SJCRH30 (cell line): ENCODE measurements at places on chromosomes 7 and 10.

DNA sequence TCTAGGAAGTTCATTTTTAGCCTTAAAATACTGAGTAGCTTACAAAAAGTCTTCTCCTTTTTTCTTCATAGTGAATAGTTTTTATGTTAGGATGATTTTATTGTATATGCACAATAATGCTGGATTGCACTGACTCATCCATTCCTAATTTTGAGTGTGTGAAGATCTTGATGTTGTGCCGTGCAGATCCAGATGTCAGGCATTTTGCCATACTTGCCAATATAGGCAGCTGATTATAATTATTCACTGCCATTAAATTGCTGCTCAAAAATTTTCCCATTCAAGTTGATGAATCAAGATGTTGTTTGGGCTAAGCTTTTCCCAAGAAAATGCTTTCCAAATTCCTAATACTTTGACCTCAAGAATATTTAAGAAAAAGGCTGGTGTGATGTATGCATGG is 218.3 kb downstream of the AHR start:
- DNase-seq = no peak

- no peaks in the 10 kb centered on the region for H3K36me3 ChIP-seq
- H3K27ac ChIP-seq = no peak overlapping the region
- DNase-seq = no peak
- no peak overlapping the region for H3K4me3 ChIP-seq
Observed at GRCh38 chr10:131184503-131184902, 127.0 kb downstream of the TCERG1L start.

DNA sequence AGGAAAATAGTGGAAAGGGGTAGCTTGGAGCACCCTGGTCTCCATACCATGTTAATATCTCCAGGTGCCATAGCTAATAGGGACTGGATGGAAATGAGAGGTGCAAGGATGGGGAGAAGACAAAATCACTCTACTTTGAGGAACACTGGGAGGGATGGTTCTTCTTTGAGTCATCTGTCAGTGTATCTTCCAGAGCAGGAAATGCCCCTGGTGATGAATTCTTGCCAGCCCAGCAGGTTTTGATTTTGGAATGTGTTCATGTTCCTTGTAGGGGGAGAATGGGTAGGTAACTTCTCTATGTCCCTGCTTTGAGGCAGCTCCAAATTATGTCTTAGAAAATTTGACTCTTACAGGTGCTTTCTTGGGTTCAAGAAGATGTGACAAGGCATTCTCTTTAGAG is 177.0 kb upstream of the GLI3 start:
- no peak for DNase-seq
- H3K27ac ChIP-seq = no peak overlapping the region
- no peaks in the 10 kb centered on the region for H3K36me3 ChIP-seq
- no peaks in the 10 kb centered on the region for H3K4me1 ChIP-seq

- H3K4me3 ChIP-seq = no peak overlapping the region
- H3K36me3 ChIP-seq = no peaks in the 10 kb centered on the region
- no peak for DNase-seq
- no peak overlapping the region for H3K27ac ChIP-seq
Observed at GRCh38 chr7:34208878-34209621, 303.7 kb downstream of the BMPER start.

- H3K4me3 ChIP-seq = no peak overlapping the region
- H3K4me1 ChIP-seq = no peaks in the 10 kb centered on the region
- H3K27me3 ChIP-seq = no peaks in the 10 kb centered on the region
Observed at GRCh38 chr7:39550411-39550810, 15.8 kb upstream of the YAE1 start.

- no peaks in the 10 kb centered on the region for H3K36me3 ChIP-seq
- H3K4me3 ChIP-seq = no peak overlapping the region
- no peak overlapping the region for H3K27ac ChIP-seq
- no peaks in the 10 kb centered on the region for H3K27me3 ChIP-seq
Observed at GRCh38 chr7:149875396-149875795, 1.6 kb downstream of the ATP6V0E2 start.

DNA sequence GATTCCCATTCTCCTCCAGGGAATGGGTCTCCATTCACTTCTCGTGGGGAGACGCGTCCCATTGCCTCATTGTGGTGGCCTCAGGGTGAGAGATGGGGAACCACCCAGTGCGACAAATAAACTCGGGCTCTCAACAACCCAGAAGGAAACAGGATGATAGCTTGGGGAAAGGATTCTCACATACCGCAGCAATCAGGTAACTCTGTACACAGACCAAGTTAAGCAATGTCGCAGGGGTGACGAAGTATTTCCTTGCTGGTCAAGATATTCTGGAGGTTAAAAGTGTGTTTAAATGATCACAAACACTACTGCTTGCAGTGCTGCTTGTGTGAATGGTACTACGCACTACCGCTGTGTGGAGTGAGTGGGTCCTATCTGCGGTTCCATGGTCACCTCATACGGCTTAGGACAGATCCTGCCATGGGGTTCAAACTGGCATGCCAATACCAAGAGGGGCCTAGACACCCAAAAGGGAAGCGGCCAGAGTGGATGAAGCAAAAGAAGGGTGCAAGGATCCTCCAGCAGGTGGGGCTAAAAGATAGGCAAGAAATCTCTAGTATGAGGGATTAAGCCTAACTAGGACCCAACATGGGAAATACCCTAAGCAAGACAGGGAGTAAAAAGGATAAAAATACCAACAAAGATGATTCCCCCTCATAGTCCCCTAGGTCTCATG is 143.8 kb upstream of the TMEM106B start:
- no peaks in the 10 kb centered on the region for H3K27me3 ChIP-seq
- no peaks in the 10 kb centered on the region for H3K4me1 ChIP-seq
- H3K4me3 ChIP-seq = no peak overlapping the region
- DNase-seq = peak; percentile 47

DNA sequence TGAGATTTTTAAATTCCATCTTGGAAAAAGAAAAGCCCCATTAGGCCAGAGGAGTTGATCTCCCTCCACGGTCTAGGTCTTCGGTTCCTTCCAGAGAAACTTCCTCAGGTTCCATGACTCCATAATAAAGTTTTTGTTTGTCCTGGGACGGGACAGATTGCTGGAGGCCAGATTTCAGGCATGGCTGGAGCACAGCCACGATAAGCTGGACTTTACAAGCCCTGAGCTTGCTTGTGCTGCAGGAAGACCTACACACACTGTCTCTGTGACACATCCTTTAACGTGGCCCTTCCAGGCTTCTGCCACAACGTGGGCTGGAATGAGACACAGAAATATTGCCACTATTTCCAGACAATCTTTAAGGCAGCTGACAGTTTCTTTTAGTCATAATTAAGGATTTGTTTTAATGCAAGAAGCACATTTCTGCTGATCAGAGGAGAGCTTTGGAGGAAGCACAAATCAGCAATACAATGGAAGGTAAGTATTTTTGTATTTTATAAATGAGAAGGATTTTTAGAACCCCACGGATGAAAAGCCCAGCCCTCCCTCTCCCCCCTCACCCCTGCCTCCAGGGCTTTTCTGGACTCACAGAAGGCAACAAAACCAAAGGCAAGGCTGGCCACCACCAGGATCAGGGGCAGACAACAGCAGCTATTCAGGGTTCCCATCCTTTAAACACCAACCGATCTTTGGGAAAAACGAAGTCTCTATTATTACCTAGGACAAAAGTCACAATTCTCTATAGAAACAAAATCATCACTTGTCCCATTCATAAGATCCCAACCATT is 6.5 kb downstream of the CTBP2 start:
- H3K4me3 ChIP-seq = no peak overlapping the region
- H3K36me3 ChIP-seq = peaks cover 8% of the 10 kb centered on the region
- H3K27ac ChIP-seq = no peak overlapping the region

DNA sequence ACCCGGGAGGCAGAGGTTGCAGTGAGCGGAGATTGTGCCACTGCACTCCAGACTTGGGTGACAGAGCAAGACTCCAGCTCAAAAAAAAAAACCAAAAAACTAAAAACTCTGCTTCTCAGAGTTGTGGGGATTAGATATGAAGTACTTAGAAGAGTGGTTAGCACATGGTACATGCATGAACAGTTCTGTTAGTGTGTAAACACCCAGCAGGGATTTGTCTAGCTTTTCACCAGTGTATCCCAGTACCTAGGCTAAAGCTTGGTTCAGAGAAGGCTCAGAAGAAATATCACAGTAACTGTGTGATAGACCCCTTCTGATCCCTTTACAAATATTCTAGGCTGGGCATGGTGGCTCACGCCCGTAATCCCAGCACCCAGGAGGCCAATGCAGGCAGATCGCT is 9.5 kb downstream of the PPIA start:
- H3K36me3 ChIP-seq = peaks cover 35% of the 10 kb centered on the region
- H3K4me1 ChIP-seq = no peaks in the 10 kb centered on the region
- no peaks in the 10 kb centered on the region for H3K27me3 ChIP-seq
- no peak overlapping the region for H3K27ac ChIP-seq
- no peak overlapping the region for H3K4me3 ChIP-seq
- no peak for DNase-seq

- no peak for DNase-seq
- no peak overlapping the region for H3K27ac ChIP-seq
- H3K27me3 ChIP-seq = no peaks in the 10 kb centered on the region
- H3K4me1 ChIP-seq = no peaks in the 10 kb centered on the region
- H3K4me3 ChIP-seq = no peak overlapping the region
Observed at GRCh38 chr7:78232806-78233205, 434.2 kb downstream of the PHTF2 start.

GRCh38 chr7:2165610-2166594 is 66.8 kb downstream of the MAD1L1 start:
- H3K4me1 ChIP-seq = no peaks in the 10 kb centered on the region
- no peak overlapping the region for H3K27ac ChIP-seq
- no peak overlapping the region for H3K4me3 ChIP-seq
- H3K36me3 ChIP-seq = no peaks in the 10 kb centered on the region
- DNase-seq = no peak

- no peaks in the 10 kb centered on the region for H3K36me3 ChIP-seq
- no peaks in the 10 kb centered on the region for H3K27me3 ChIP-seq
- no peak for DNase-seq
- H3K4me3 ChIP-seq = no peak overlapping the region
Observed at GRCh38 chr10:99784016-99784726, 1.7 kb downstream of the ABCC2 start.

GRCh38 chr7:128948976-128949760 is 11.4 kb downstream of the IRF5 start:
- H3K27me3 ChIP-seq = no peaks in the 10 kb centered on the region
- no peaks in the 10 kb centered on the region for H3K4me1 ChIP-seq
- H3K27ac ChIP-seq = no peak overlapping the region
- peaks cover 10% of the 10 kb centered on the region for H3K36me3 ChIP-seq
- DNase-seq = no peak

DNA sequence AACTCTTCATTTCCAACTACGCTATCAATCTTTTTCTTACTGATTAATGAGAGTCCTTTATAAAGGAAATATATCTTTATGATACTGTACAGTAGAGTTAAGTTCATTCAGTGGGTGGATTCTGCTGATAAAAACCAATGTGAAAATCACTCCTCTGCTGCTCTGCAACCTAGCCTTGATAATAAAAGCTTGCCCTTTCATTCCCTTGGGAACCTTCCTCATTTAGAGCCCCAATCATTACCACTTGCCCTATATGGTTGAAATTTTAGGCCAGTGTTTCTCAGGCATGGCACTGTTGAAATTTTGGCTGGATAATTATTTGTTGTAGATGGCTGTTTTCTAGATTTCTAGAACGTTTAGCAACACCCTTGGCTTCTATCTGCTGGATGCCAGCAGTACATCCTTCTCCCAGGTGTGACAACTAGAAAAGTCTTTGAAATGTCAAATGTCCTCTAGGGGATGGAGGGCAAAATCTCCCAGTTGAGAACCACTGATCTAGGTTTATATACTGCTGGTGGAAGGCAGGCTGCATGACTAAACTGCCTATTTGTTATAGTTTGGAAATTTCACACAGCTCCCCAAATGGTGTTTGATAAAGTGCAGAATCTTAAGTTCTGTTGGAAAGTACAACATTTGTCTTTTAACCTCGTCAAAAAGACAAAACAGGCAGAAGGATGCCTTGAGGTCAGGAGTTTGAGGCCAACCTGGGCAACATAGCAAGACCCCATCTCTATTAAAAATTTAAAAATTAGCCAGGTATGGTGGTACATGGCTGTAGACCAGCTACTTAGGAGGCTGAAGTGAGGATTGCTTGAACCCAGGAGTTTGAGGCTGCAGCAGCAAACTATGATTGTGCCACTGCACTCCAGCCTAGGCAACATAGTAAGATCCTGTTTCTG is 8.9 kb upstream of the SIRT1 start:
- H3K4me1 ChIP-seq = no peaks in the 10 kb centered on the region
- no peak for DNase-seq
- H3K27me3 ChIP-seq = no peaks in the 10 kb centered on the region
- H3K4me3 ChIP-seq = no peak overlapping the region
- H3K27ac ChIP-seq = no peak overlapping the region
- H3K36me3 ChIP-seq = no peaks in the 10 kb centered on the region

DNA sequence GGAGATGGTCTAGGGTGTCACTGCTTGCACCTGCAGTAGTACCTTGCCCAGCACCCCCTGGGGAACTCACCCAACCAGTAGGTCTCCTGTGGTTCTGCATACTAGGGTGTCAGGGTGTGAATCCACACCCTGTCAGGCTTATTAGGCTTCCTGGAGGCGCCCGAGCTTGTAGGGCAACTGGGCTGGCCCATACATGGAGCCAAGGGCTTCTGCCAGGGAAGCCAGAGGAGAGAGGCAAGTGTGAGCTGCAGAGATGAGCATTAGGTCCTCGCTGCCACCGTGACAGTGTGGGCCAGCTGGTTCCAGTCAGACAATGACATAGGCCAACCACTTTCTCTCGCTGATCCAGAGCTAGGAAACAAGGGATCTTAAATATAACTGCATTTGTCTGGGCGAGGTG is 11.2 kb downstream of the MXI1 start:
- no peaks in the 10 kb centered on the region for H3K36me3 ChIP-seq
- peak; percentile 28 for DNase-seq
- peaks cover 18% of the 10 kb centered on the region for H3K4me1 ChIP-seq

- no peak overlapping the region for H3K27ac ChIP-seq
- no peaks in the 10 kb centered on the region for H3K36me3 ChIP-seq
- no peak for DNase-seq
- no peaks in the 10 kb centered on the region for H3K27me3 ChIP-seq
- H3K4me1 ChIP-seq = 0 out of 2 replicates have a peak, but pooled peaks cover 2% of the 10 kb centered on the region
Observed at GRCh38 chr7:100472854-100473499, 6.0 kb downstream of the TSC22D4 start.

GRCh38 chr7:23928418-23928775 is 218.4 kb downstream of the STK31 start:
- H3K4me3 ChIP-seq = no peak overlapping the region
- no peak for DNase-seq
- H3K36me3 ChIP-seq = no peaks in the 10 kb centered on the region
- H3K27me3 ChIP-seq = no peaks in the 10 kb centered on the region
- H3K4me1 ChIP-seq = no peaks in the 10 kb centered on the region
- H3K27ac ChIP-seq = no peak overlapping the region

DNA sequence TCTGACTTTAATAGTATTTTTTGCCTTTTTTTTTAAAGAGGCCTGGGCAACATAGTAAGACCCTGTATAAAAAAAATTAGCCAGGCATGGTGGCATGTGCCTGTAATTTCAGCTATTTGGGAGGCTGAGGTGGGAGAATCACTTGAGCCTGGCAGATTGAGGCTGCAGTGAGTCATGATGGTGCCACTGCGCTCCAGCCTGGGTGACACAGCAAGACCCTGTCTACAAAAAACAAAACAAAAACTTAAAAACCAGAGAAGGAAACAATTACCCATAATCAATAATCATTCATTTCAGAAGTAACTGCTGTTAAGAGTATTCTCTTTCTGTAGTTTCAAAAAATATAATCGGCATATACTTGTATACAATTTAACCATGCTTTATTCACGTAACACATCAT is 28.0 kb downstream of the VPS26A start:
- DNase-seq = no peak
- no peak overlapping the region for H3K4me3 ChIP-seq

GRCh38 chr7:44645254-44645653 is 38.8 kb downstream of the OGDH start:
- no peak overlapping the region for H3K27ac ChIP-seq
- H3K4me3 ChIP-seq = no peak overlapping the region

- no peak for DNase-seq
- H3K36me3 ChIP-seq = no peaks in the 10 kb centered on the region
- no peaks in the 10 kb centered on the region for H3K27me3 ChIP-seq
Observed at GRCh38 chr10:10830293-10830986, 187.2 kb upstream of the CELF2 start.
